Left lung (tissue), 14 donors: ENCODE measurements at places on chromosomes 6 and 20.
A peak's percentile ranks its signal among the peaks of the same experiment; 100 is the strongest.

DNA sequence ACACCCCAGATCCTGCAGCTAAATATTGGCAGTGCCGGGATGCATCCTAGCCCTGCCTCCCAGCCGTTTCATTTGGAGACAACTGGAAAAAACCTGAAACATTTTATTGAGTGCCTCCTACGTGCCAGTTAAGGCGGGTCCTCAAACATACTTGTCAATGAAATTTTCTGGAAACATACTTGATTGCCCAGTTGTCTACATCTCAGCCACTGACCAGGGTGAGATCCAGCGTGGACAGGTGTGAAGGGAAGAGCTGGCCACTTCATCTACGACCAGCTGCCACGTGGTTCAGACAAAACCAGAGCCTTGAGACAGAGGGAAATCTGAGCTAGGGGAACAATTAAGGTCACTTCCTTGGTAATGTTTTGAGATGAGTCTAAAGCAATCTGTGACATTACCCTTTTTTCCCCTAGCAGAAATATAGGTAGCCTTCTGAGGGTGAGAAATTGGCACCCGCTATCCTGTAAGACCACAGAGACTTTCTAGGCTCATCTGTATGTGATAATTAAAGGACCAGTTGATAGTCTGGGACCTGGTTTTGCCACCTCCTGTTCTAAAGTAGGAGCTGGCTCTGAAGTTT lies 116.3 kb upstream of the MTHFD1L start:
- DNase-seq = no peak

- DNase-seq = no peak
Measured at GRCh38 chr20:59783641-59784010, 149.8 kb downstream of the SYCP2 start.

- no peak for DNase-seq
Measured at GRCh38 chr20:4026093-4026601, 10.8 kb upstream of the RNF24 start.

- DNase-seq = no peak
Measured at GRCh38 chr20:56934888-56935287, 305.8 kb downstream of the TFAP2C start.

GRCh38 chr6:87754828-87755227 lies 52.8 kb upstream of the AKIRIN2 start:
- no peak for DNase-seq

DNA sequence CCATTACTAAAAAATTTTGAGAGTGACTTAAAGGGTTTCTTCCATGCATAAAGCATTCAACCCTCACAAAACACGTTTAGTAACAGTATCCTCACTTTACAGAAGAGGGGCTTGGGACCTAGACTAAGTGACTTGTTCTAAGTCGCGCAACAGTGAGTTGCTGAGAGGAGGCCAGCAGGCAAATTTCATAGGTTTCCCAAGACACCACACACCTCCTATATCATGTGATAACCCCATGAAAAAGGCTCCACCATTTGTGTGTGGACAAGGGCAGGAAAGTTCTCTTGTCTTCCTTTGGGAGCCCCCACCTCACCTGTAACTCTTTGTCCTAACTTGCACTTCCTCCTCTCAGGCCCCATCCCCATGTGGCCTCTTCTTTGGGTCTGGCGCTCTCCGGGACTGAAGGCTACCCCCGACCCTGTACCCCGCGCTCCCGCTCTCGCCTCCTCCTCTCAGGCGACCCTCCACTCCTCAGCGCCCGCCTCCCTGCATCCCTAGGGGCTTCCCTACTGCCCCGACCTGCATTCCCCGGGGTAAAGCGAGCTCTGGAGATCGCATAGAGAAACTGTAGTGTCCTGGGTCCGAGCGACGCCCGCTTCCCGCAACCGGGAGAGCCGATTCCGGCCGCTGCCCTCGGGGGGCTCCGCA lies 392 bp downstream of the PSMB8 start:
- peak; percentile 88 for DNase-seq

DNA sequence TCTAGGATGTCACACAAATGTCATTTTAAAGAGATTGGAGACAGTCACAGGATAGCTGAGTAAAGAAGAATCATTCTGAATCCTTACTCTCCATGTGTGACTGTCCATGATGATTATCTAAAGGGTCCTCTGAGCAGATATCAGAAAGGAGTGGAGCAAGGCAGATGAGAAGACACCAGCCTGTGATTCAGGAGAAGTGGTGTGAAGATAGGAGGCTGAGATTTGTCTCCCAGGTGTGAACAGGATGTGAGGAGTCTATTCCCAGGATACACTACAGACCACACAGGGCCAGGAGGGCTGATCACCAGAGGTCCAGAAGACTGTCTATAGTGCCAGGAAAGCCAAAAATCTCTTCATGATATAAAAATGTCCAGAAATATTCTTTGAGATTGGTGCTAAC lies 27.0 kb downstream of the RWDD2A start:
- DNase-seq = no peak

DNA sequence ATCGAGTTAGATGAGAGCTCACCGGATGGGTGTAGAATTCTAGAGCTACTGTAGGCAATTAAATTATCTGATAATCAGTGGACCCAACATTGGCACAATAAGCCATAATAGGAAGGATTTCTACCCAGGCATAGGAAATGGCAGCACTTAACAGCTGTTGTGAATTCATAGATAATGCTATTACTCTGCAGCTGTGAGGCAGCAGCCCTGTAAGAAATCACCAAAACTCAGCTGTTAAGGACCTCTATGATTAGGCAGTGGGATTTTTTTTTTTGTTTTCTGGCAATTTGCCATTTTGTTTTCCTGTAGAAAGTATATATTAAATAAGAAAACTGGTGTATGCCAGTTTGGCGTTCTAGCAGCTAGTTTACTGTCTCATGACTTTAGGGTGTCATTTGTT lies 609.1 kb upstream of the SLC35B3 start:
- no peak for DNase-seq

DNA sequence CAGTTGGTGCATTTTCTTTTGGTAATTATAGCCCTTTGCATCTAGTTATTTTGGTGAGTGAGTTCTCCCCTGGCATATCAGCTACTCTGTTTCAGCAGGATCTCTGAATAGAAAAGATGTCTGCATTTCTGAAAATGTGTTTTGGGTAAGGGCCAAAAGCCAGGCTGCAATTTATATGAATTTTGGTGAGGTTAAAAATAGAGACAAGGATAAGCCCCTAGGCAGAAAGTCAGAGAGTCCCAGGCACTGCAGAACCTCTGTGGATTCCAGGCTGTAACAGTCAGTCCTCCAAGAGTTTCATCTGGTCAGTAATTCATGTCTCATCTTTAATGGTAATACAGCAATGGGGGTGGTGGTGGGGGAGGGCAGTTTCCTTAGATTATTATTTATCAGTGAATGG lies 53.0 kb downstream of the HDGFL1 start:
- DNase-seq = no peak

GRCh38 chr20:24934716-24935115 lies 14.4 kb upstream of the CST7 start:
- DNase-seq = no peak

DNA sequence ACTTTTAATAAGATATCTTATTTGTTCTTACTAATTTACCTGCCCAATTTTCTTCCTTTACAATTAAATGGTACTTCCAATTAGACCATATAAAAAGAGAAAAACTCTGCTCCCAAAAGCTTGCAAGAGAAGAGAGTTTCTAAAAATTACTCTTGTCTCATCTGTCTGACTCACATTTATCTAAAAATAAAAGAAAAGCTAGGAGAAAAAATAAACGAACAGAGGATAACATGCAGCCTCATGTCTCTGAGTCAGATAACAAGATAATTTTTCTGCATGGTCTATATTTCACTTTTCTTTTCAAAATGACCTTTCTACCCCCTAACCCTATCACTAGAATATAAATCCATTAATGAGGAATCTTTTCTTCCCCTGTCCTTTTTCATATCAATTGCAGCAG lies 127.2 kb upstream of the TCF21 start:
- DNase-seq = no peak

DNA sequence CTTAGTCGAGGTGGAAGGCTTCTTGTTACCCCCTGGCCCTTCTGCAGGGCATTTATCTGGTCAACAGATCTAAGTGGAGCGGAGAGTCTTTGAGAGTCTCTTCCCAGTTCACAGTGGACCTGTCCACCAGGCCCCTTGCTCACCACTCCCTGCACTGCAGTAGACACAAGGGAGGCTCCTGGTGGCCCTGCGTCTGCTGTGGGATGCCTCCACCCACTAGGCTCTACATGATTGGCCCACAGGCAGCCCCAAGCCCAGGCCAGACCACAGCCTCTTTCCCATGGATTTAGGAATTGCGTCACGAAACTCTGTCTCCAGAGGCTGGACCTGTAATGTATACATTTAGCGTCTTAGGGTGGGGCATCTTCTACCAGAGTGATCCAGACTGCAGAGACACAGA lies 28.4 kb downstream of the TBC1D7 start:
- DNase-seq = no peak

- no peak for DNase-seq
Measured at GRCh38 chr6:146879406-146880117, 280.8 kb downstream of the ADGB start.
